Small intestine (tissue), 16 donors: ENCODE measurements at places on chromosomes 5 and 9. TPM values are rescaled to one million over a fixed set of nuclear protein-coding genes. Genes with fewer than 3 reads are reported as not detected.

DNA sequence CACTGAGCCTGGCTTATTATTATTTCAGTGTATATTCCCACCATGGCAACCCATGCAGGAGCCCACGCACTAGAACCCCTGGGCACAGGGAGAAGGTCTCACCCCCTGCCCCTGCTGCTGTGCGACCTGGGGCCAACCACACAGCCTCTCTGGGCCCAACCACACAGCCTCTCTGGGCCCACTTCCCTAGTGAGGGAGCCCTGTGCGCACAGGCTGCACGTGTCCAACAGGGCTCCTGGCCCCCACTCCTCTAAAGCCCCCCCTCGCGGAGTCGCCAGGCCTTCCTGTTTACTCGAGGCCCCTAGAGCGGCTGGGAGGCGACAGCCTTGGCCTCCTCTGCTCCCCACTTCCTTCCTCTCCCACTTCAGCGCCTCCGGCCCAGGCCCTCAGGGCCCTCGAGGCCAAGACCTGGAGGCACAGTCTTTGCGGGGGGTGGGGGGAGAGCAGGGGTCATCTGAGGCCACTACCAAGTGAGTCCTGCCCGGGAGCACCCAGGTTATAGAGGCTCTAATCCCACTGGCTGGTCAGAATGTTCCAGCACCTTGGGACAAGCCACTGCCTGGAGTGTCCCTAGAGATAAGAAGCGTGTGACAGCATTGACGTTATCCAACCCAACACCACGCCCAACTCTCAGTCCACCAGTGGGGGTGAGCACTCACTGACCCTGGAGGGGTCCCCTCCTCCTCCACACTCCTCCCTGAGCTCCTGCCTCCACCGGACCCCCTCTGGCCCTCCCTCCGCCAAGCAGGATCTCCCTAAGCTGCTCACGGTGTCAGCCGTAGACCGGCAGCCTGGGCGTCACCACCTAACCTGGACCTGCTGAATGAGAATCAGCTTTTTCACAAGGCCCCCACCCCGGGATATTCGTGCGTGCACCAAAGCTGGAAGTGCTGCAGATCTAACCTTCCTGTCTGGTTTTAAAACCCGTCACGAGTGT is 7.9 kb upstream of the ENG start:
- DNase-seq, result peak; percentile 42

DNA sequence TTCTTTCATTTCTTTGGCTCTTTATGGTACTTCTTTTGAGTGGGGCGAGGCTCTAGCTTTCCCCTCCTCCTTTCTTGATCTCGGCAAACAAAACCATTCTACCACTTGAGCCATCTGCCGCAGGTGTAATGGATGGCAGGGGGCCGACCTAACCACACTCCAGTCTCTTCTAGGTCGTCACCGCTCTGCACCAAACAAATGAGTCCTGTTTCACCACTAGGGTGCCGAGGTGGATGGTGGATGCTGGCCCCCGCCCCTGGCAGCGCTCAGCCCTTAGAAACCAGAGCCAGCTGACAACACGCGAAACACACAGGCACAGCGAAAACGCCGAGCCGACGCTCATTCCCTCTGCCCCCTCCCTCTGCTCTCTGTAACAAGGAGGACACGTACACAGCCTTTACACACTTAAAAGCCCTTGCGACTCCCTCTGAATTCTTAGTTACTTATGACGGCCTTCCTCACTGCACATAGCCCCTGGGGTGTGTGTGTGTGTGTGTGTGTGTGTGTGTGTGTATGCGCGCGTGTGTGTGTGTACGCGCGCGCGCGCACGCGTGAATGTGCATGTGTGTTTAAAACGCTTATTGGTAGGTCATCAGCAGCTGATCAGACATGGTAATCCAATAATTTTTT is 199.4 kb downstream of the MEF2C start:
- DNase-seq, result peak; percentile 42

DNA sequence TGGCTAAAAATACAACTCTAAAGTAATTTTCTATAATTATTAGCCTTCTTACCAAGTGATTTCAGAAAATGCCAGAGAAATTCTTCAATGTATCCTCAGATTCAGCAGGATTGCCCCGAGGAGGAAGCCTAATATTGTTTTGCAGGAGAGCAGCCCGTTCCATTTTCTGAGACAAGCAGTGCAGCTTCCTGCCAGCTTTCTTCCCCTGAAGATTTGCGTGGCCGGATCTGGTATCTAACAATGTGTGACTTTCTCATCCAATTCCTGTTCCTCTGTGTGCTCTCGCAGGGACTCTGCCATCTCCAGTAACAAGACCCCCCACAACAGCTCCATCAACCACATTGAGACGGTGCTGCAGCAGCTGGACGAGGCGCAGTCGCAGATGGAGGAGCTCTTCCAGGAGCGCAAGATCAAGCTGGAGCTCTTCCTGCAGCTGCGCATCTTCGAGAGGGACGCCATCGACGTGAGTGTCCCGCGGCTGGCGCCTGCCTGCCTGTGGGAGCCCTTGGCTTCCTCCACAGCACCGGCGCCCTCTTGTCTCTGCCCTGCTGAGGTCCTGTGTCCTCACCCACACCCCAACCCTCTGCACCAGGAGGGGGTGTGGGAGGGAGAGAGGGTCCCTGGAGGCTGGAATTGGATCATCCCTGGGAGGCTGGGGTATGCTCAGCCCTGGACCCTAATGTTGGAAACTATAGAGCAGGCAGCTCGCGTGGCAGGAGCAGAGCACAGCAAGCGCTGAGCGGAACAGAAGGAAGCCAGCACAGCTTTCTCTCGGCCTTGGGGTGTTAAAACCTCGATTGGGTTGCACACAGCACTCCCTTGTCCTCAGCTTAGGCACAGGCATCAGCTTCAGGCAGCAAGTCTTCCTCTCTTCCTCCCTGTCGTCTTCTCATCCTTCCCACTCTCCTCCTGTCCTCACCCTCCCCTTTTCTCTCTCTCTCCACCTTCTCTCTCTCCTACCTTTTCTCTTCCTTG is 216.2 kb downstream of the TRIO start:
- no peak for DNase-seq

KLHL3 gene
- polyA plus RNA-seq, result 6.5 TPM

DNA sequence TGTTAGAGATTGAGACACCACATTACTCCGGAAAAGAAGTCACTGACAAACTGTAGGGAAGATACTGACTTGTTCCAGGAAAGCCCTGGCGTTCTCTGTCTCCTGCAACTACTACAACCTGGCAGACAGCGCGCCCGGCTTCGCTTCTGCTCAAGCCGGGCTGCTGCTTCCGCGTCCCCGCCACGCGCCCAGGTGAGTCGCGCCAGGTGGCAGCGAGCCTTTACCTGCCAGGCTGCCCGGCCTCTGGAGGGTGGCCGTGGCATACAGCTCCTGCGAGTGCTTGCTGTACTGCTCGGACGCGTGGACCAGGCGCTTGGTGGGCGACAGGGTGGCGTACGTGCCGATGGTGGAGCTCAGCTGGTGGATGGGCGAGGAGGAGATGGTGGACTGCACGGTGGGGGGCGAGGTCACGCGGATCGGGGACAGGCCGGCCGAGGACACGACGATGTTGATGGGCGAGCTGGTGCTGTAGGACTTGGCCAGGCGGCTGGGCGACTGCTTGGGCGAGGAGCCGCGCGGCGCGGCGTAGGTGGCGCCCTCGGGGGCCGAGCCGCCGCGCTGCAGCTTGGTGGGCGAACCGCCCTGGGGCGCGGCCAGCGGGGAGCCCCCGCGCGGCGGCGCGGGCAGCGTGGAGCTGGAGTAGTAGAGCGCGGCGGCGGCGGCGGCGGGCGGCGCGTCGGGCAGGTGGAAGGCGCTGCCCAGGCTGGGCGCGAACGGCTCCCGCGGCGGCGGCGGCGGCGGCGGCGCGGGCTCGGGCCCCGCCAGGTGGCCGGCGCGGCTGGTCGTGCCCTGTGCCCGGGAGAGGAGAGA is 519.6 kb downstream of the CTNND2 start:
- no peak for DNase-seq

- no peak for DNase-seq
Observed at GRCh38 chr9:109488351-109488750, 9.8 kb downstream of the PTPN3 start.

SOHLH1 gene
- polyA plus RNA-seq, result not detected

DNA sequence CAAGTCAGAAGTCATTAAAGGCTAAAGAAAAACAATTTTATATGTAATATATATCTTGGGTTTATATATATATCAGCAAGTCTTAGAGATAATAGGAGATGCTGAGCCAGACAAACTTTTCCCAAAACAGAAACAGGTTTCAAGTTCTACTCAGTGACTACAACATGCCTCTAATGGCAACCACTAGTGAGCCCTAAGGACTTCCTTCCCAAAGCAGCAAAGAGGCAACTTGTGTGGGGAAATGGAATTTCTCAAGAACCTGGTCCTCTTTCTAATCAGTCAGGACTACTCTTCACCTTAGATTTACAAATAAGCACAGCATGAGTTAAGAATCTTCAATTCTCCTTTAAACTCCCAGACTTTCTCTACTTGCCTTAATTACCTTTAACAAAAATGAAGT is 17.6 kb downstream of the RNF38 start:
- no peak for DNase-seq

DNA sequence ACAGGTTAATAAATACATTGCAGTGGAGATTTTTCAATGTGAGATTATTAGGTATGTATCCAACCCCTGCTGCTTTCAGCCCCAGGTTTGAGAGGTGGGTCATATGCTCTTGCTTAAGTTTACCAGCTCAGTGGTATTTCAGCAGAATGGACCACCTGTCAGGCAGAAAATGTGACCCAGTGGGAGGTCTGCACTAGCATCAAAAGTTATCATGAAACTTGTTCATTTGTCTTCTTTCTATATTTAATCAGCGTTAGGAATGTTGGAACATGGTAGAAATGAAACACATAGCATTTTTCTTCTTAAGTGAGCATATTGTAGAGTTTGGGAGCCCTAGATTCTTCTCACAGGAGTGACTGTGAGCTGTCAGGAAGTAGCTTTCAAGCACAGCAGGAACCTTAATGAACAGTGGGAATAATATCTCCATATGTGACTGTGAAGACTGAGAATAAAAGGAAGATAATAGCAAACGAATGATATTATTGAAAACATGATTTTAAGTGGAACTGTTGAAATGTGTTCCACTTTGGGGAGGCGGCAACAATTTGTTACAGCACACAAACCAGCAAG is 596.9 kb upstream of the CDH6 start:
- no peak for DNase-seq

DNA sequence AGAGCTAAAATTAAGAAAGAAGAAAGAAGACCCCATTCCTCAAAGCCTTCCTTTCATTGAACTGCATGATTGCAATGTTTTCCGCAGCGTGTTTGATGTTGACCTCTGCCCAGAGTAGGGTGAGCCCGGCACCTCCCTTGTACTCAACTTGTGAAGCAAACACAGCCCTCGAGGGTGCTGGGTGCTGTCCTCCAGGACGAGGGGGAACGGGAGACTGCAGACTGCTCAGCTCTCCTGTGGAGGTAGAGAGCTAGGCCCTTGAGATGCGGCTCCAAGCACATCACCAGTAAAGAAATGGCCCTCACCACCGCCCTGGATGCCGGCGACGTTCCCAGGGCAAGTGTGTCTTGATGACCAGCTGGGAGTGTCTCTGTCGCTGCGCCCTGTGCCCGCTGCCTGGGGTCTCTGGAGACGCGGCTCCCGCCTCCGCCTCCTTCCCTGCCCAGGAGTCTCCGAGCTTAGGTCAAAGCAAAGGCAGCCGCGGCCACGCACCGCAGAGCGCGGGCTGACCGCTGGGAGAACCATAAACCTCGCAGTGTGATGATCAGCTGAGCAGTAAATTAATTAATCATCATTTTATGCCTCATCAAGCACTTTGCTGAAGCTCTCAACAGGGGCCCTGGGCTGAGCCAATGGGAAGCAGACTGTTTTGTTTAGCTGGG is 108.7 kb downstream of the IRX2 start:
- DNase-seq, result no peak

GRCh38 chr9:80866121-80866520 is 823.2 kb downstream of the TLE1 start:
- DNase-seq, result no peak

KIF20A gene
- 2.5 TPM for polyA plus RNA-seq

DNA sequence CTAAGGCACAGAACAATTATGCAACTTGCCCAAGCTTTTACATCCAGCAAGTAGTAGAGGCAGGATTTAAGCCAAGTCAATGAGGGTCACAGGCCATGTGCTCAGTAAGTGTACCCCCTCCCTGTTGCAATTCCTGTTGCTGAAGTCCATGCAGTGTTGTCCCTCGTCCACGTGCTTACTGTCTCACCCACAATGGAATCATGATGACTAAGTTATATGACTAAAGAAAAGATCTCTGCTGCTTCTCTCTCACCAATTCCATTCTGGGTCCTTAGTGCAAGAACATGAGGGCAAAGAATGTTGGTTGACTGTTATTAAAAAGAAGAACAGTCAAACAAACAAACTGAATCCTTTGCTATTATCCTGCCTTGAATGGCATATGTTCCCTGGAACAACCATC is 233.6 kb upstream of the SLC24A2 start:
- DNase-seq, result no peak

ARHGEF28 gene
- 16.5 TPM for polyA plus RNA-seq

ACSL6 gene
- 3.5 TPM for polyA plus RNA-seq

GRCh38 chr5:132860742-132861141 is 5.5 kb downstream of the GDF9 start:
- no peak for DNase-seq

JAK2 gene
- polyA plus RNA-seq, result 5.7 TPM

DNA sequence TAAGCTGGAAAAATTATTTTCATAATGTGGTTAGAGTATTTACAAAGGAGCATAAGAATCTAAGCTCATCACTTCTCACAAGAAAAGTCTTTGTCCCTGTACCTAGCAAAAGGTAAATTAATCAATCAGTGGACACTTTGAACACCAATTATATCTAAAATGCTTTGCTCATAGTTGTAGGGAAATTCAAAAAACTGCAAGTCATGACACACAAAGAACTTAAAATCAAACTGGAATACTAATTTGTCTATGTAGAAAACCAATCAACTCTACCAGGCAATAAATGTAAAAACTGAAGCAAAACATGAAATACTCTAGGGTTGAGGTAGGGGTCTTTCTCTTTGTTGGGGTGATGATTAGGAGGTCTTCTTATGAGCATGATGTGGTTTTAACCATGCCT is 135.5 kb downstream of the PRKACG start:
- no peak for DNase-seq

SLC23A1 gene
- polyA plus RNA-seq, result 7.1 TPM

GRCh38 chr5:115336964-115337363 is 40.5 kb upstream of the CCDC112 start:
- no peak for DNase-seq

PHF24 gene
- not detected for polyA plus RNA-seq

YIPF5 gene
- 19.5 TPM for polyA plus RNA-seq
